ENCODE measurements at places on chromosomes 1 and 21. TPM values are rescaled to one million over a fixed set of nuclear protein-coding genes. Genes with fewer than 3 reads are reported as not detected.

GRCh38 chr1:159088050-159088449 is 11.5 kb upstream of the AIM2 start:
- H3K27ac ChIP-seq: no peak overlapping the region
- peaks cover 23% of the 10 kb centered on the region for H3K4me1 ChIP-seq
- no peak for DNase-seq

Gene PTPN22
- total RNA-seq: 82.9 TPM

DNA sequence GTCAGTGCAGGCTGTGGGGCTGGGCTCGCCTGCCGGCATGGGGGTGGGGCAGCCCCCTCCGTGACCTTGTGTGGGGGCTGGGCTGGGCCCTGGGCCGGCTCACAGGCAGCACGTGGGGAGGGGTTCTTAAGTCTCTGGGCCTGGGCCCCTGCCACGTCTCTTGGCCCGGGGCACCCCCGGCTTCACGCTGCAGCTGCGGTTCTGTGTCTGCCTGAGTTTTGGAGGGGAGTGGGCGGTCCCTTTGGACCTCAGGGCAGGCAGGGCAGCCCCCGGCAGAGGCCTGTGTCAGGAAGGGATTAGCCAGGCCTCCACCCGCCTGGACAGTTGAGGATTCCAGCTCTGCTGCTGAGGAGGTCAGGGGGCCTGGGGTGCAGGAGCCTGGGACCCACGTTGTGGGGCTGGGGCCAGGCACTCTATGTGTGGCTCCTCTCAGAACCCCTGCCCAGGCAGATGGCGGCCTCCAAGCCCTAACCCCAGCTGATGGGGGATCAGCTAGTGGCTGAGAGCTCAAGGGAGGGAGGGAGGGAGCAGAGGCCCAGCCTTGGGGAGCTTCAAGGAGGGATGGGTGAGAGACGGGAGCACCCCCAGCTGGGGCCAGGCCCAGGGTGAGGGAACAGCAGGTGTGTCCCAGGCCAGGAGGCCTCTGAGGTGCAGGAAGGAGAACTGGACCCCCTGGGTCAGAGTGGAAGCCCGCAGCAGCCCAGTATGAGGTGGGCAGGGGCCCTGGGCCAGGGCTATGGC is 1.8 kb upstream of the PLCH2 start:
- no peak for DNase-seq
- no peaks in the 10 kb centered on the region for H3K27me3 ChIP-seq
- no peak overlapping the region for H3K27ac ChIP-seq

Gene TTC22
- total RNA-seq: 10.1 TPM

DNA sequence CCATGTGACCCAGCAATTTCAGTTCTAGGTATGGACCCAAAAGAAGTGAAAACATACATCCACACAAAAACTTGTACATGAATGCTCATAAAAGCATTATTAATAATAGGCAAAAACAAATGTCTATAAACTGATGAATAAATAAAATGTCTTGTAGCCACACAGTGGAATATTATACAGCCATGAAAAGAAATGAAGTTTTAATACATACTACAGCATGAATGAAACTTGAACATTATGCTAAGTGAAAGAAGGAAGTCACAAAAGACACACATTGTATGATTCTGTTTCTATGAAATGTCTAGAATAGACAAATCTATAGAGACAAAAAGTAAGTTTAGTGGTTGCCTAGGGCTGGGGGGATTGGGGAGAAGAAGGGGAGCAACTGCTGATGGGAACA is 130.2 kb downstream of the CDC7 start:
- no peak overlapping the region for H3K27ac ChIP-seq
- H3K4me3 ChIP-seq: no peak overlapping the region
- no peak for DNase-seq
- peaks cover 3% of the 10 kb centered on the region for H3K27me3 ChIP-seq
- H3K4me1 ChIP-seq: peaks cover 2% of the 10 kb centered on the region

DNA sequence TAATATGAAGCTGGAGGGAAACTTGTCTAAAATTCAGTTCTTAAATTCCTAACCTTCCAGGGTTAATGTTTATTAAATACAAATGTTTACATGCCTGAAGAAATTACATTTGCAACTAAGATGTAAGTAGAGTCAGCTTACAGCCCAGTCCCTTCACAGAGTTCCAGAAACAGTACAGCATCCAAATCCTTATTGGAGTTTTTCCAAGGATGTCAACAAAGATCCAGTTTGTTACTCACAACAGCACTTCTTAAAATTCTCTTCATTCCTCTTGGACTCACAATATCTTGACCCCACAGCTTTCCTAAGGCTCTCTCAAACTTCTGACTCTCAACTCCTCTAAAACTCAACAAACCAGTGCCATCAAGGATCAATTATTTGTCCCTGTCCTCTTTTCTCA is 50.1 kb upstream of the RWDD3 start:
- H3K27me3 ChIP-seq: peaks cover 14% of the 10 kb centered on the region
- no peaks in the 10 kb centered on the region for H3K36me3 ChIP-seq
- no peaks in the 10 kb centered on the region for H3K4me1 ChIP-seq
